Right renal cortex interstitium (tissue), 3 donors: ENCODE measurements at places on chromosomes 12 and 14. TPM values are rescaled to one million over a fixed set of nuclear protein-coding genes. Genes with fewer than 3 reads are reported as not detected.
A peak's percentile ranks its signal among the peaks of the same experiment; 100 is the strongest.

The B4GALNT1 gene
- 0.64 TPM for polyA plus RNA-seq

- DNase-seq = peak; percentile 16
Observed at GRCh38 chr12:107761502-107761904, 566 bp upstream of the PRDM4 start.

DNA sequence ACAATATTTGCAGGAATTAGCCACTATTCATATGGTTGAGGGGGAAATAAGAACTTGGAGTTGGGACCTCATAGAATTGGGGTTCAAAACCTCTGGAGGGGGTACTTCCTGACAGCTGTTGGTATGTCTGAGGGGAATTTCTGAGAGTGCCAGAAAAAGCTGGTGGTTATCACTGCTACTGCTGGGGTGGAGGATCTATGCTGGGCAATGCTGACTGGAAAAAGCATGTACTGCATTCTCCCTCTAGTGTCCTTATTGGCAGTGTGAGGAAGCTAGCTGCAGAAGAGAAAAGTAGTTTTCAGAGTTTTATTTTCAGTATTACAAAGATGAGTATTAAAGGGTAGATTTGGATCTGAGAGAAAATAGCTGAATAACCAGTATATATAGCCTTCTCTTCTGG lies 88.8 kb downstream of the FUT8 start:
- DNase-seq = no peak

DNA sequence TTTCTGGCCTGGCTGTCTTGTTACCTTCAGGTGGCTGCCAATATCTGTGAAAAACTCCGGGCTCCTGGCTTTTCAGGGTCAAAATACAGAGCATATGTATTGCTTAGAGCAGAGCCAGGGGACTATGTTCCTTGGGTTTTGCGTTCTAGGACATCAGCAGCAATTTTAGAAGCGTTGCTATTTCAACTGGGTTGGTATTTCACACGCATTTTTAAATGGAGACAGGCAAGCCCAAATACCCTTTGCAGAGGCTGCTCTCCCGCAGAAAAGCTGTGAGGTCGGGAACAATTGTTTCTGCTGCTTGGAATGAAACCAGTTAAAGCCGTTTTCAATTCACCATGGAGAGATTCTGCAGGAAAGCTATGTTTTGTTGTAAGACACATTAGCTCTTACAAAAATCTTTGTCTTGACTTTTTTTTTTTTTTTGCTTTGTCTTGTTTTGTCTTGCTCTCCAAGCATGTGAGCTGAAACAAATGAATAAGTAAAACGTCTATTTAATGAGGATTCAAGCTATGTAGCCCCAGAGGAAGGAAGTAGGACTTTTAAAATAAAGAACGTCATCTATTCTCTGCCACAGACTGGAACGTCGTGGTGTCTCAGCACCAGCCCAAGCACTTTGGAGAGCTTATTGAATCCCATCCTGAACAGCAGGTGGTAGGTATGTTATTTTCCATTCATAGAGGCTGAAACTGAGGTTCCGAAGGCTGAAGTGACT lies 181.0 kb upstream of the TBX3 start:
- no peak for DNase-seq

The IL31 gene
- polyA plus RNA-seq = not detected

DNA sequence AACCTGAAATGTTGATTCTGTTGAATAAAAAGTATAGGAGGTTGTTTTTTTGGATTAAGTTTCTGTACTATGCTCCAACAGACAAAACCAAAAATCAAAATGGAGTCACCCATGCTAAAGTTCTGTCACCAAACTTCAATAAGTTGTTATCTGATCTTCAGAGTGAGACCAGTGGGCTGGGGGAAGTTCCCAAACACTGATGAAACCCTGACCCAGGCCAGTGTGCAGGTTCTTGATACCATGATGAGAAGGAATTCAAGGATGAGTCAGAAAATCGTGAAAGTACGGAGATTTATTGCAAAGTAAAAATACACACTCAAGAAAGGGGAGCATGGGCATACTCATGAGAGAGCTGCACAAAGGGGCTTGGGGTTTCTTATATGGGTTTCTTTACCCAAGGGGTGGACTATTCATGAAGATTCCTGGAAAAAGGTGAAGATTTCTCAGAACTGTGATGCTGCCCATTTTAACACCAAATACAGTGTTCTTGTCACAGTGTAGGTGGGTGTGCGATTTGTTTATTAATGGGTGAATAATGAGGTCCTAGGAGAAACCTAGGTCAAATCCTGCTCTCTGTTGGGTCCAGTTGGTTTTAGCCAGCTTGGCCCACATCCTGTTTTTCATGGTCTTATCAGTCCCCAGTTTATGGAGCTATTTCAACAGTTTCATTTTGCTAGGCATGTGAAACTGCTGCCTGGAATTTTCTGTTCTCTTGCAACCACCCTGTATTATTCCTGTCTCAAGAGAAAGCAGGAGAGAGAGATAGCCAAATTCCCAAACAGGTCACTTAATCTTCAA lies 27.5 kb upstream of the DENND5B start:
- no peak for DNase-seq

The KRT2 gene
- not detected for polyA plus RNA-seq
